ENCODE measurements at places on chromosomes 5 and 9. TPM values are rescaled to one million over a fixed set of nuclear protein-coding genes. Genes with fewer than 3 reads are reported as not detected.

DNA sequence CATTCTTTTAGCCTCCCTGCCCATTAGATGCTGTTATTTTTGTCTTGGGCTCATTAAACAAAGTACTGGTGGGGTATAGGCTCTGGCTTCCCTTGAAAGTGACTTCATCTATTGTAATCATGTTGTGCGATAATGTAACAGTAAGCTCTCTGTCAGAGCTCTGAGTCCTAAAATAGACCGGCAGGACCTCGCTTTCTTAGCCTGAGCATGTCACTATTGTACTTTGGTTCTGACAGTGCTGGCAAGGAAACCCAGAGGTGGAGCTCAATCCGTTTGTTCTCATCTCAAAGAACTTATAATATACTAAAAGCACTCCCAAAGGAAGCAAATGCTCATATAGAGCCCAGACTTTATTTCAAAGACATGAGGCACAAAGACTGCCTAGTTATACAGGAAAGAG, 339.1 kb upstream of the CCNH start:
- no peak for DNase-seq

GRCh38 chr9:133889584-133890301, 102.4 kb downstream of the VAV2 start:
- DNase-seq, result no peak

DNA sequence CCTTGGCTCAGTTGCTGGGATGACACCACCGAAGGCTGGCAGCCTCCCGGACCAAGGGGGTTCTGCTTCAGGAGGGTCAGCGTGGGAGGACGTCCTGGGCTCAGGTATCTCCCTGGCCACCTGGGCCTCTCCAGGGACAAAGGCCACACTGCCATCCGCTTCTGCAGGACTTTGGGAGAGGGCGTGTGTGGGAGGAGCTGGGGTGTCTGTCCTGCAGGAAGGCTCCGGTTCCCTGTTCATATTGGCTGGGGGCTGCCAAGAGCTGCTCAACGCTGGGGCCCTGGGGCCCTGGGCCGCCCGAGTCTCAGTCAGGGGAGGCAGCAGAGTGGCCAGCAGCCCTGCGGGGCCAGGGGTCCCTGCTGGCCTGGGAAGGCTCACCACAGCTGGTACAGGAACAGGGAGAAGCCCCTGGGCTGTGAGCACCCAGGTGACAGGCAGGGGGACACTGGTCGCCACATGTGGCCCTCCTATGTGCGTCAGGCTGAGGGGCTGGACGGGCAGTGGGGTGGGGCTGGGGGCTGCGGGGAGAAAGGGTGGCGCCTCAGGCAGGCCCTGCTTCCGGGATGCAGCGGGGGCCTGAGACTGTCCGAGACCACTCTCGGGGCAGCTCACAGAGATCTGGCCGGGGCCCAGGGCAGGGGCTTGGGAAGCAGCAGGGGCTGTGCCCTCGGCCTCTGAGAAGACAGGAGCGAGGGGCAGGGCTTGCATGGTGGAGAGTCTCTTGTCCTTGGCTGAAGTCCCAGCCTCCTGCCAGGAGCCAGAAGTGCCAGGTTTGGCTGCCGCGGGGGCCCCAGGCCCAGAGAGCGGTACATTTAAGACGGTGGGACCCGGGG, 4.9 kb upstream of the CARD9 start:
- no peak for DNase-seq

EPB41L4B gene
- 0.41 TPM for total RNA-seq

GRCh38 chr9:101307051-101307450, 77.8 kb downstream of the BAAT start:
- DNase-seq, result no peak

FOXD4 gene
- 0.49 TPM for total RNA-seq

- DNase-seq, result no peak
Observed at GRCh38 chr5:134934202-134934601, 29.3 kb downstream of the PCBD2 start.

Data from endothelial cell (in vitro differentiated cells).